IMR-90 (cell line): ENCODE measurements at places on chromosomes 7 and 10. TPM values are rescaled to one million over a fixed set of nuclear protein-coding genes. Genes with fewer than 3 reads are reported as not detected.

DLX5 gene
- total RNA-seq, result not detected in 2 replicates

- no peak for DNase-seq
Measured at GRCh38 chr7:22251281-22251680, 105.7 kb downstream of the RAPGEF5 start.

DNA sequence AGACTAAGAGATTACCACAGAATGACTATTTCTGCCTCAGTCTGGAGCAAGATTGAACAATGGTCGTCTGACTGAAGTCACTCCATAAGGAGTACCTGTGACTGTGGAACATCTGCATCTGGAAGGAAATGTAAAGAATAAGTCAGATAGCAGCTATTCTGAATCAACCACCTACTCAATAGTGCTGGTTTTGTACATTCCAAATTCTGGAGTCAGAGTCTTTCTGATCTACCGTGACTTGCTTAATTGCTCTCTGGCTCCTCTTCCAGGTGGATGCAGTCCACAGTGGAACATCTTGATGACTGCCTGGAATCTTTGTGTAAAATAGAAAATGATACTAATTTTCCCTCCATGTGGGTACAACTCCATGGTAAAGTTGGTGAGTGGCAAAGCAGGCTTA lies 156.3 kb upstream of the SEMA3C start:
- DNase-seq, result peak; percentile 52

GRCh38 chr7:158819571-158820203 lies 9.6 kb downstream of the ESYT2 start:
- no peak for DNase-seq

GOLGA7B gene
- not detected in 2 replicates for total RNA-seq

GRCh38 chr7:99820408-99821027 lies 7.3 kb upstream of the CYP3A43 start:
- DNase-seq, result no peak

GRCh38 chr7:131636092-131636491 lies 79.7 kb upstream of the PODXL start:
- no peak for DNase-seq

MEPCE gene
- total RNA-seq, result 20.3 and 22.9 TPM in 2 replicates

GRCh38 chr7:22653951-22654350 lies 73.0 kb upstream of the IL6 start:
- no peak for DNase-seq

- no peak for DNase-seq
Measured at GRCh38 chr10:85946713-85947326, 419.8 kb downstream of the GRID1 start.

HOXA1 gene
- 0.54 and 0.83 TPM in 2 replicates for total RNA-seq

DNA sequence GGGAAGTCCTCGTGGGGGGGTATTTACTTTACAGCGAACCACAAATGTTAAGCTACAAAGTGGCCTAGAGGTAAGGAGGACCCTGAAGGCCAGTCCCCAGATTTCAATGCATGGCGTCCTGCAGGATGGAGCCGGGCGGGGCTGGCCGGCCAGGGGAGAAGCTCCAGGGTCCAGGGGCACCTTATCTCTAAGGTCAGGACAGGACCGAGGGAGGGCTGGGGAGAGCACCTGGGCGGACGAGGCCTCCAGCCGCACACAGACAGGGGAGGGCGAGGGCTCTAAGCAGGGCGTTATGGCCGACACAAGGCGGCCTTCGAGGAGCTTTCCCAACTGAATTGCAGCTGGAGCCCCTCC lies 96.4 kb upstream of the DIP2C start:
- DNase-seq, result no peak

FRAT2 gene
- 2.5 and 2.8 TPM in 2 replicates for total RNA-seq

DNA sequence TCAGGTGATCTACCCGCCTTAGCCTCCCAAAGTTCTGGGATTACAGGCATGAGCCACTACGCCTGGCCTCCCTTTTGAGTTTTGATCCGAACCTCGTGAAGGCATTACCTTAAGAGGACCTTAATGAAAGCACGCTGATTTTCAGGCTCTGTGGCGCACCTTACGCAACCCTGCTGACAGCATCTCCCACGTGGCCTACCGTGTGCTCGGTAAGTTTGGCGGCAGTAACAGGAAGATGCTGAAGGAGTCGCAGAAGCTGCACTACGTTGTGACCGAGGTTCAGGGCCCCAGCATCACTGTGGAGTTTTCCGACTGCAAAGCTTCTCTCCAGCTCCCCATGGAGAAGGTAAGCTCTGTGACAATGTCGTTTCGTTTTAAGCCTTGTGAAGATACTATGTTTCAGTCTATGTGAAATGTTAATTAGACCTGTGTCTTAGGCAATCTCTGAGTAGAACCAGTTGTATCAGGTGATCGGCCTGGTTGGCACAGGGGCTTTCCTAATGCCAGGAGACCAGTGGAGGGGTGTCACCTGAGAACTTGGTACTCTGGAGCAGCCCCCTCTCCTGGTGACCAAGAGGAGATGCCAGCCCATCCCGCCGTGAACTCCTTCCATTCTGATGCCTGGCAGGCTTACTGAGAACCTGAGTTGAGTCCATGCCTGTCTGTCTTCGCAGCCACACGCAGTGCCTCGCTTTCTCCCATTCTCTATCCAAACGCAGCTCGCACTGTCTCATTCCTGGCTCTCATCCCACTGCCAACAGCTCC lies 43.5 kb downstream of the TRRAP start:
- DNase-seq, result no peak

GRCh38 chr7:78185149-78185745 lies 386.7 kb downstream of the PHTF2 start:
- no peak for DNase-seq

GRCh38 chr7:39588416-39588815 lies 22.2 kb downstream of the YAE1 start:
- peak; percentile 40 for DNase-seq

GRCh38 chr10:110485541-110485940 lies 12.2 kb upstream of the DUSP5 start:
- no peak for DNase-seq

PUS7 gene
- total RNA-seq, result 17.0 and 24.7 TPM in 2 replicates

TLX1 gene
- not detected in 2 replicates for total RNA-seq

DNA sequence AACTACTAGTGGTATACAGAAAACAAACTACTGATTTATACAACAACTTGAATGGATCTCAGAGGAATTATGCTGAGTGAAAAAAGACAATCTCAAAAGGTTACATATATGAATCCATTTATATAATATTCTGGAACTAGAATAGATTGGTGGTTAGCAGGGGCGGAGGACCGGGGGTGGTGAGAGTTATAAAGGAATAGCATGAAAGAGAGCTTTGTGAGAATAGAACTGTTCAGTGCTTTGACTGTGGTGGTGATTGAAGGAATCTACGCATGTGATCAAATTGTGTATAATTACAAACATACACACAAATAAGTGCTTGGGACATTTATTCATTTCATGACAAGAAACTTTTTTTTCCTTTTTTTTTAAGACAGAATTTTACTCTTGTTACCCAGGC lies 19.6 kb downstream of the RAB19 start:
- no peak for DNase-seq
